B cell (primary cell): ENCODE measurements at places on chromosomes 5 and 9. TPM values are rescaled to one million over a fixed set of nuclear protein-coding genes. Genes with fewer than 3 reads are reported as not detected.

GRCh38 chr9:135083831-135084230 is 3.6 kb upstream of the OLFM1 start:
- H3K36me3 ChIP-seq: no peaks in the 10 kb centered on the region
- H3K27me3 ChIP-seq: no peaks in the 10 kb centered on the region
- H3K4me3 ChIP-seq: no peak overlapping the region
- DNase-seq: no peak

GRCh38 chr5:79048437-79048836 is 21.0 kb downstream of the DMGDH start:
- no peaks in the 10 kb centered on the region for H3K4me1 ChIP-seq
- DNase-seq: no peak
- H3K36me3 ChIP-seq: no peaks in the 10 kb centered on the region
- H3K27me3 ChIP-seq: no peaks in the 10 kb centered on the region
- H3K4me3 ChIP-seq: no peak overlapping the region
- H3K27ac ChIP-seq: no peak overlapping the region

GRCh38 chr9:121156263-121156731 is 45.4 kb downstream of the RAB14 start:
- peaks cover 50% of the 10 kb centered on the region for H3K4me1 ChIP-seq
- H3K27ac ChIP-seq: peak overlapping the region; percentile 88
- peak; percentile 74 for DNase-seq
- H3K4me3 ChIP-seq: no peak overlapping the region
- H3K36me3 ChIP-seq: peaks cover 7% of the 10 kb centered on the region
- H3K27me3 ChIP-seq: no peaks in the 10 kb centered on the region

DNA sequence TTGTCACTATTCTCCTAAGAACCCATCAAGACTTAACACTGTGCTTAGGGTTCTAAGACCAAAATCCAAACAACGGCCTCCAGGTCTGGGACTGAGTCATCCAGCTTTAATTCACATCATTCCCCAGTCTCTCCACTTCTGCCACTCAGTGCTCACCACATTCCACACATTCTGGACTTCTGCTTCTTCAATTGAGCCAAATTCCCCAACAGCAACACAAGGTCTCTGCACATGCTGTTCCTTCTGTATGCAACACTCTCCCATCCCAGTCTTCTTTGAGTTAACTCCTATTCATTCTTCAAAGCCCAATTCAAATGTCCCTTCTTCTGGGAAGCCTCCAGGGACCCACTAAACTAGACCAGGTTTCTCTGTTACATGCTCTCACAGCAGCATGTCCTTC is 97.8 kb downstream of the GPR21 start:
- no peak overlapping the region for H3K27ac ChIP-seq
- no peaks in the 10 kb centered on the region for H3K4me1 ChIP-seq
- no peaks in the 10 kb centered on the region for H3K27me3 ChIP-seq
- peaks cover 3% of the 10 kb centered on the region for H3K36me3 ChIP-seq
- H3K4me3 ChIP-seq: no peak overlapping the region
- DNase-seq: no peak

GRCh38 chr5:24999732-25000131 is 355.0 kb upstream of the CDH10 start:
- no peaks in the 10 kb centered on the region for H3K4me1 ChIP-seq
- no peak overlapping the region for H3K27ac ChIP-seq
- H3K36me3 ChIP-seq: no peaks in the 10 kb centered on the region
- no peak overlapping the region for H3K4me3 ChIP-seq
- no peaks in the 10 kb centered on the region for H3K27me3 ChIP-seq

PCDHAC2 gene
- polyA plus RNA-seq: not detected in 2 replicates

PCDHB14 gene
- not detected in 2 replicates for polyA plus RNA-seq

GRCh38 chr9:89544279-89544661 is 46.4 kb upstream of the SEMA4D start:
- no peaks in the 10 kb centered on the region for H3K36me3 ChIP-seq
- no peak overlapping the region for H3K4me3 ChIP-seq
- H3K4me1 ChIP-seq: peaks cover 25% of the 10 kb centered on the region
- H3K27me3 ChIP-seq: no peaks in the 10 kb centered on the region
- no peak overlapping the region for H3K27ac ChIP-seq

SPINK13 gene
- polyA plus RNA-seq: not detected in 2 replicates

- H3K27me3 ChIP-seq: no peaks in the 10 kb centered on the region
- no peaks in the 10 kb centered on the region for H3K4me1 ChIP-seq
- H3K27ac ChIP-seq: no peak overlapping the region
- no peak overlapping the region for H3K4me3 ChIP-seq
Measured at GRCh38 chr9:81377320-81377719, 312.0 kb downstream of the TLE1 start.

DNA sequence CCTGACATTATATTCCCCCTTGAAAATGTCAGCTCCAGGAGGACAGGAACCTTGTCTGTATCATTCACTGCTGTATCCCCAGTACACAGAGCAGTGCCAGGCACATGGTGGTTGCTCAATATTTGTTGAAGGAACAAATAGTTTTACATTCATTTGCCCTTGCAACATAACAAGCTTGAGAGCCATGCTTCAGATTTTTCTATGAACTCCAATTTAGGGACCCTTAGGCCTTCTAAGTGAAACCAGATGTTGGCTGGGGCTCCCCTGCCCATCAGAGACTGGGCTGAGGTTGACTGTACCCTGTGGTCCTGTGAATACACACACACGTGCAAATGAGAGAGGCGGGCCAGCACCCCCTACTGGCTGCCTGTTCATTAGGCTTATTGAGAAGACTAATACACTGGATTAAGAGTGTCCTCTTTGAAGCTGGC is 214.9 kb upstream of the WWC1 start:
- no peaks in the 10 kb centered on the region for H3K36me3 ChIP-seq
- DNase-seq: no peak
- no peak overlapping the region for H3K27ac ChIP-seq

- DNase-seq: peak; percentile 21
- H3K4me1 ChIP-seq: peaks cover 61% of the 10 kb centered on the region
- peak overlapping the region; percentile 81 for H3K27ac ChIP-seq
- no peaks in the 10 kb centered on the region for H3K27me3 ChIP-seq
- H3K36me3 ChIP-seq: peaks cover 30% of the 10 kb centered on the region
Measured at GRCh38 chr5:134133188-134133994, 18.9 kb downstream of the TCF7 start.

- H3K27ac ChIP-seq: no peak overlapping the region
- no peaks in the 10 kb centered on the region for H3K36me3 ChIP-seq
- peaks cover 42% of the 10 kb centered on the region for H3K27me3 ChIP-seq
- H3K4me1 ChIP-seq: peaks cover 25% of the 10 kb centered on the region
- peak overlapping the region; percentile 56 for H3K4me3 ChIP-seq
Measured at GRCh38 chr5:76714751-76715485, 1.0 kb upstream of the F2R start.

SLC45A2 gene
- polyA plus RNA-seq: not detected in 2 replicates

LVRN gene
- 0.06 TPM in 1 of 2 replicates, not detected in the other for polyA plus RNA-seq

TMC1 gene
- polyA plus RNA-seq: not detected in 2 replicates
